Right forelimb (tissue), 1 donor: ENCODE measurements at places on chromosomes 2 and 18.

- DNase-seq: no peak
These were observed 246.4 kb downstream of the ALPK2 start for GRCh38 chr18:58382446-58382845.

- no peak for DNase-seq
These were observed 2.8 kb upstream of the LBX2 start for GRCh38 chr2:74502147-74502719.

DNA sequence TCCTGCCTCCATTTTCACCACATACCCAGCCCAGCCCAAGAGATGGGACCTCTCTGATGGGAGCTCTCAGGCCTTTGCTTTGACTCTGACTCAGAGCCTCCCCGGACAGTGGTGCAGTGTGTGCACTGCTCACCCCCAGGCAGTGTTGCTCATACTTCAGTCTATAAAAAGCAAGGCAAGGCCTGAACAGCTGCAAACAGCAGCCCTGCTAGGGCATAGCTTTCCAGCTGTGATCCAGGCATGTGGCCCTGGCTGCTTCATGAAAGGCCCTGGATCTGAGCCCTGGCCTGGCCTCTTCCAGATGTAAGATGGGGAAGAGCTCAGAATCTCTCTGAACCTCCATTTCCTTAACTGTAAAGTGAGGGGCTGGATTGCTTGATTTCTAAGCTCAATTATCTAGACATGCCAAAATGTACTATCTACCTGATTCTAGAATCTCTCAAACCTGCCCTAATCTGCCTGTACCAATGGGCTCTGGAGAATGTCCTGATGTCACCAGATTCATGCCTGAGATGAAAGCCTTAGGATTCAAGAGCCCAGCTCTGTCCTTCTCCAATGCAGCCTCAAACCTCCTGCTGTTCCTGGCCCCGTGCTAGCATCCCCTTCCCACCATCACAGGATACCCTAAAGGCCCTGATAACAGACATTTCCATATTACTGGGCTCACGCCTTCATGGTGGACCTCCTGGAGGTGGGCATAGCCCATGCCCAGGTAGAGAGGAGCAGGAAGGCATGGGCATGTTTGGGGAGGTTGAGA is 206.9 kb downstream of the ARL4C start:
- DNase-seq: peak; percentile 60

DNA sequence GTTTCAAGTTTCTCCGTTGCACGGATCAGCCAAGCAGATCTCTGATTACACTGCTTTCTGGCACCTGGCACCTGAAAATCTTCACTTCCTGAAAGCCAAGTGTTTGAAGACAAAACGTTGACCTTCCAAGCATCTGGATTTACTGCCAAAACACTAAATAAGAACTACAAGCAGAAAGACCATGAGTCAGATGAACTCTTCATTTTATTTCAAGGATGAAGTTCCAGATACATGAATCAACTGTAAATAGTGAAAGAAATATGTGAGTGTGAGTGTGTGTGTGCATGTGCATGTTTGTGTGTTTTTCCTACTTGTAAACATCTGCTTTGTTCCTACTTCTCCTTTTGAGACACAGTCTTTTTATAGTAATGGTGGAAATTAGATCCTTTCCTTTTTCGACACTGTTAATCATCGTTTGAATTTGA is 60.0 kb upstream of the DTNA start:
- no peak for DNase-seq

DNA sequence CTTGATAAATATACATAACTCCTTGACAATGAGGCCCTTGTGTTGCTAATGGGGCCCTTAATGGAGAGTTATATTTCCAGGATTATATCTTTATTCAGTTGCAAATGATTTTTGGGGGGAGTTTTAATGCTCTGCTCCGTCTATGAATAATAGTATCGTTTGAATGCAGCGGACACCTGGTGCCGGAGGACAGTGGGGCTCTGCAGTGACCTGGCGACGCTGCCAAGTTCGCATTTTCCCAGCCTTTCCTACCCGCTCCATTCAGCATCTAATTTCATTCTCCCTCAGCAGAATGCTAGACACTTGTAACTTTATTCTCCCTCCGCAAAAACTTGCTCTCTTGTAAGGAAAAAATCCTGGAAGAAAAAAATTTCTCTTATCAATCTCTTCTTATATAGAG is 257.6 kb upstream of the SALL3 start:
- DNase-seq: peak; percentile 4

DNA sequence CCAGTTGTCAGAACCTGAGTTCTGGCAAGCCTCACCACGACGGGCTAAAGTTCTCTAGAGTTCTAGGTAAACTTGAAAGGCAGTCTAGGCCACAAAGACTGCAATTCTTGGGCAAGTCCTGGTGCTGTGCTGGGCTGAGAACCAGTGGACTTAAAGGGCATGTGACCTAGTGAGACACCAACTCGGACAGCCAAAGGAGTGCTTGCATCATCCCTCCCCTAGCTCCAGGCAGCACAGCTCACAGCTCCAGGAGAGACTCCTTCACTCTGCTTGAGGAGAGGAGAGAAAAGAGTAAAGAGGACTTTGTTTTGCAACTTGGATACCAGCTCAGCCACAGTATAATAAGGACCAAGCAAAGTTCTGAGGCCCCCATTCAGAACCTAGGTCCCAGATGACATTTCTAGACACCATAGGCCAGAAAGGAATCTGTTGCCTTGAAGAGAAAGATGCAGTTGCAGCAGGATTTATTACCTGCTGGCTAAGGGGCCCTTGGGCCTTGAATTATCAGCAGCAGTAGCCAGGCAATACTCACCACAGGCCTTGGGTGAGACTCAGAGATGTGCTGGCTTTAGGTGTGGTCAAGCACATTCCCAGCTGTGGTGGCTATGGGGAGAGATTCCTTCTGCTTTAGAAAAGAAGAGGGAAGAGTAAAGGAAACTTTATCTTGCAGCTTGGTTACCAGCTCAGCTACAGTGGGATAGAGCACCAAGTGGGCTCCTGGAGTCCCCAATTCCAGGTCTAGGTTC is 51.8 kb downstream of the UPP2 start:
- DNase-seq: no peak

GRCh38 chr2:100012561-100012960 is 129.8 kb downstream of the AFF3 start:
- DNase-seq: no peak

- DNase-seq: no peak
These were observed 21.1 kb upstream of the GALNT5 start for GRCh38 chr2:157236404-157236803.

- DNase-seq: no peak
These were observed 328 bp downstream of the DTYMK start for GRCh38 chr2:241686324-241686649.

GRCh38 chr2:30641765-30642345 is 165.4 kb downstream of the CAPN13 start:
- DNase-seq: no peak

- DNase-seq: no peak
These were observed 166.0 kb downstream of the EHBP1 start for GRCh38 chr2:62871506-62871905.

- DNase-seq: peak; percentile 64
These were observed 917.6 kb upstream of the ACVR2A start for GRCh38 chr2:146927080-146927711.

GRCh38 chr2:42367835-42368234 is 6.8 kb upstream of the COX7A2L start:
- no peak for DNase-seq

- DNase-seq: no peak
These were observed 355.9 kb upstream of the FIGN start for GRCh38 chr2:164091673-164092072.

DNA sequence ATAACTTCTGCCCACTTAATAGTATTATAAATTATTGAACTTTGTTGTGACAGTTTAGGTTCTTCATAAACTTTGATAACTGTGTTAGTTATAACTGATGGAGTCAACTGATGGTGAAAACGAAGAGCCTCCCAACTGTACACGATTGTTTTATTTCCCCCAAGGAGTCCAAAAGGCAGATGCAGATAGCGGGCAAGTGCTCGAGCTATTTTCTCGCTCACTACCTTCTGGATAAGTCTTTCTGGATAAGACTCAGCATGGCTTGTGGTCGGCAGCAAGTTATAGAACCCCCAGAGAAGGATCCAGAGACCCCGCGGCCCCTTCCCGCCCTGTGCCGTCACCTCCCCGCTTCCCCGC is 517 bp downstream of the GCFC2 start:
- no peak for DNase-seq

DNA sequence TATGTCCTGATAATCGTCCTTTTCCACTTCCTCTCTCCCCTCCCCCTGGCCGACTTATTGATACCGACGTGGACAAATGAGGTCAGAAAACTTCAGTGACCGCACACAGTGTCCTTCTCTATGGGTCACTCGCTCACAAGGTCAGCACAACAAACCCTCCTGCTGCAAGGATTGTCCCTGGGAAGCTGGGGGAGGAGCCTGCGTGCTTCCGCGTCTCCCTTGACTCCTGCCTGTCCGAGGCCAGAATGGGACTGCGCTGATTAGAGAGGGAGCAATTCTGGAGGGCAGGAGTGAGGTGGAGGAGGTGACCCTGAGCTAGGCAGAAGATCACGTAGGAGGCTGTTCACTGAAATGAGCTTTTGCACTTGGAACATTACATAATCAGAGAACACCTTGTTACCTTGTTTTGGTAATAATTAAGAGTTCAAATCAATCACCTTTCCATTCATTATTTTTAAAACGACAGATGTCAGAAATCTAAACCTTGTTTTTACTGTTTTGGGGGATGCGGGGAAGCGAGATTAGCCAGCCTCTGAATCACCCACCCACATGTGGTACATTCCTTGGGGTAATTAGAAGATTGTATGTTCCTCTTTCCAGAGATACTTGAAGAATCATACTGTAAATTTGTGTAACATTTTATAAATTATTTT is 70.6 kb downstream of the CTAGE1 start:
- no peak for DNase-seq

GRCh38 chr2:75199428-75200011 is at the start of gene TACR1:
Gene TACR1 (minus strand): TSS chr2:75199520. CDS start chr2:75198934, 586 bp downstream.
- peak; percentile 86 for DNase-seq

GRCh38 chr2:153967248-153967973 is 95.7 kb downstream of the GALNT13 start:
- no peak for DNase-seq

GRCh38 chr2:54704688-54705605 is 18.5 kb upstream of the EML6 start:
- DNase-seq: no peak

DNA sequence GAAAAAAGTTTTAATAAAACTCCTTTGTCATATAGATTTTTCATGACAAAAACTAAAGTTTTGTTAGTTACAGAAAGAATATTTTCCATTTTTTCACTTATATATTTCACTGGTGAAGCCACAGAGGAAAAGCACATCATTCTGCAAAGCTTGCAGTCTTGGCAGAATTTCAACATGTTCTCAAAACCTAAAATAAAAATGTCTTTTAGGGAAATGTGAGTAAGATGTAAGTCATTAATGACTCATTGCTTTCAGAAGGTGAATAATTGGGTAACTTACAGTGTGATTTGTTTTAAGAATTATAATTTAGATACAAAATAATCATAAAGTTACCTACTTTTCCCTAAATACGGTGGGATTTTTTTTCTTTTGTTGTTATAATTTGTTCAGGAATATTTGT is 43.4 kb upstream of the TNFRSF11A start:
- DNase-seq: no peak

DNA sequence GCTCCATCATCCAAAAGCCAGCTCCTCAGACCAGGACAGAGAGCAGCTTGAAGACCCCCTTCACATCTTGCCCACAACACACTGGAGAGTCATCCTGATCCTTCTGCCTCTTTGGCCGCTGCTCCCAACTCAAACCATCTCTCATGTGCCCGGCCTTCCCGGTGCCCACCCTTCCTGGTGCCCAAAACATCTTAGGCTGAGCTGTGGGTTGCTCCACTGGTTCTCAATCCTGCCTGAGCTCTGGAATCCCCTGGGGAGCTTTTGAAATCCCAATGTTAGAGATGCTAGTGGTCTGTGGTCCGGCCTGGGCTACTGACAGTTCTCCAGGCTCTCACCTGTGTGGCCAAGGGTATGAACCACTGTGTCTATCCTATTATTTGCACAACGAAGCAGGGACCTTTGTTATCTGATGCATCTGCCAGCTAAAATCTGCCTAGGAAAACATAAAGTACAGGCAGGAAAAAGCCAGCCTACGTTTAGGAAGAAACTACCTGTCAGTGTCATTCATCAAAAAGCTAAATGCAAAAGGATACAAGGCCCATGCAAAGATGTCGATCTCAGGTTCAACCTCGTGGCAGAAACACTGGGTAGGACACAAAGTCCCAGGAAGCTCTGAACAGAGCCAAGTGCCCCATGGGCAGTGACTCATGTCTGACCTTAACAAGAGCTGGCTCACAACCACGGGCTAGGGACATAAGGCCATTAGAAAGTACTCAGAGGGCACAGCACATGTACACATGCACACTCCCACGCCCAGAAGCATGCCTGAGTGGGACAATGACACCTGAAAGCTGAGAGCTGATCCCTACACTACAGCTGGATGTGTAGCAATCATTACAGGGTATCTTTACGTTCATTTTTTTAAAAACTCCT is 30.8 kb downstream of the TBC1D8 start:
- no peak for DNase-seq

DNA sequence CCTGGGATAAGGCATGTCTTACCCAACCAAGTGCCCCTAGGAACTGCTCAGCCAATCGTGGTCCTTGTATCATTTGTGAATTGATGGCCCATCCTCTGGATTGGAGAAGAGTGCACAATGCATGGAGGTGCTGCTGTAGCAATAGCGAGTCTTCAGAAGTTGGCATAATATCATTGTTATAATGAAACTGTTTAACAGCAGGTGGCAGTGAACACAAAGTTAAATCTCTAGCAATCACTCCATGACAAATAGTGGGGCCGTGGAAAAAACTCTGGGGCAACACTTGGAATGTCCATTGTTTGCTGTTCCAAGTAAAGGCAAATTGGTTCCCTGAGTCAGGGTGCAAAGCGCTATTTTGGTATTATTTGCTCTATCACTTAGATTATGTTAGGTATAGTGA is 11.4 kb downstream of the REG1A start:
- no peak for DNase-seq

DNA sequence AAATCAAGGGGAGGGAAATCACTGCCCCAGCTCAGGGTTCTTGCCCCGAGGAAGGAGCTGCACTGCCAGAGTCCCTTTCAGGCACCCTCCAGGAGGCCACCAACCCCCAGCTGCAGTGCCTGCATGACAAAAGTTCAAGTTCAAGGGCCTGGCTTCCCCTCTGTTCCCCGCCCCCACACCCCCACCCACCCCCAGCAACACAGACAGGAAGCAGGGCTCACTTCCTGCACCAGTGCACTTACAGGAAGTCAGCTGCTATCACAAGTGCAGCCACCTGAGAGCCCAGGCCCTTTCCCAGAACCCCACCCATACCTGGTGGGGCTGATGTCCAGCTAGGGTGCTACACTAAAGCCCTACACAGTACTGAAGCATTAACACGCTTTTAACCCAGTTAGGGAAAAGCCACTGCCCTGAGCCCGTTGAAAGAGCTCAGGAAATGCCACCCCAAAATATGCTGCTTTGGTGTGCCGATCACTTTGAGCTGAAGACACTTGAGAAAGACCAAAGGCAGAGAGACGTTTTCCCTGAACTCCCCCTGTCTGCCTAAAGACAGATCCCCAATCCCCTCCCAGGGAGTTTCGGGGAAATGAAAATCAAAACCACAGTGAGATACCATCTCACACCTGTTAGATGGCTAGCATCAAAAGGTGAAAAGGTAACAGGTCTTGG is 109.9 kb upstream of the CAB39 start:
- no peak for DNase-seq

- no peak for DNase-seq
These were observed 19.2 kb downstream of the PPP4R3B start for GRCh38 chr2:55598056-55598795.

GRCh38 chr18:28781616-28782362 is 604.9 kb upstream of the CDH2 start:
- DNase-seq: no peak

- DNase-seq: no peak
These were observed 71.4 kb downstream of the HNMT start for GRCh38 chr2:138035608-138036217.
